ENCODE measurements at places on chromosomes 7 and 10.

DNA sequence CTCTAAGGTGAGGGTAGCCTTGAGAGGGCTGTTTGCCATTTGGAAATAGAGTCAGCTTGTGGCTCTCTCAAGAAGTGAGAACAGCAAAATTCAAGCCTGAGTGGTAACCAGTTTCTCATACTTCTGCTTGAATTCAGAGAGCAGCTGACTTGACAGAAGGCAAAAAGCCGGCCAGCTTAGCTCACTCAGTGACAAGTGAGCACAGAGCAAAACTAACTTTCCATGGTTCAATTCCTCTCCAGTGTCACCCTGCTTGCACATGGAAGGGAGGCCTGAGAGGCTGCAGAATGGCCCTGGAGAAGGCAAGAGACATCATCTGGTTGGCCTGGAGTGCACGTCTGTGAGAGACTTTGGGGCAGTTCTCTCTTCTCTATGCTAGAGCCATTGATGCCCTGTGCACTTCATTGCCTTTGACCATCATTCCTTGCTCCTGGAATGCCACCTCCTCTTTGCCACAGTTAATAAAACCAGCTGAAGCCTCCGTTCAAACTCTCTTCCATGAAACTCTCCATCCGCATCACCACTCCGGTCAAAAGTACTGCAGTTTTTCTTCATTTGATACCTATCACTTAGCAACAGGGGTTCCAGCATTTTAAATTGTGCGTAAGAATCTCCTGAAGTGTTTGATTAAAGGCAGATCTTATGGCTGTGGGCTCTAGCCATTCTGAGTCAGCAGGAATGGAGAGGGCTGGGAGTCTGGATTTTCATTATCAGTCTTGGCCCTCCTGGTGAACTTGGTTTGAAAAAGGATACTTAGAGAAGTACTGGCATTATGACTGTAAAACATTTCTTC lies 69.8 kb upstream of the PIK3CG start:
- DNase-seq = no peak

- DNase-seq = no peak
Measured at GRCh38 chr10:44956717-44957706, 2.6 kb upstream of the RASSF4 start.

DNA sequence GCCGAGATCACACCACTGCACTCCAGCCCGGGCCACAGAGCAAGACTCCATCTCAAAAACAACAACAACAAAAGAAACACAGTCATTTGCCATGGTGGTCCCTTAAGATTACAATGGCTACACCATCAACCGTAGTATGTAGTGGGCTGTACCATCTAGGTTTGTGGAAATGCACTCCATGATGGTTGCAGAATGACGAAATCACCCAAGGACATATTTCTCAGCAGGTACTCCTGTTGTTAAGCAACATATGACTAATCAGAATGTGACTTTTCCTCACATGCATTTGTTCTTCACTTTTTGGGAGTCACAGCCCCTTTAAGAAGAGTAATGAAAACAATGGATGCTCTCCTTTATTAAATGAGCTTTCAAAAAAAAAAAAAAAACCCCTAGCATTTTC lies 11.0 kb downstream of the SVIL start:
- DNase-seq = no peak

DNA sequence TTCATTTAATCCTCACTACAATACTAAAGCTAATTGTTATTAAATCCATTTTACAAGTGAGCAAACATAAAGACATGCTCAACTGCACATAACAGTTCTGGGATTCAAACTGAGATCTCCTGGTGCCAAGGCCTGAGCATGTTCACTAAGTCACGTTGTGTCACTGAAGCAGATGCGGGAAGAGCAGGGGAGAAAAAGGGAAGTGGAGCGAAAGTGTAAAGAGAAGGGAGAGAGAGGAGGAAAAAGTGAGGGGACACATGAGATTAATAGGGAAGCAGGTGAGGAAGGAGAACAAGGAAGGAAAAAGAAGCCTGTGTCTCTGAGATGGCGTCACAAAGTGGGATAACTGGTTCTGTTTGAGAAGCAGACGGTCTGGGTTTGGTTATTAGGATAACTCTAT lies 38.9 kb upstream of the KAT6B start:
- no peak for DNase-seq

DNA sequence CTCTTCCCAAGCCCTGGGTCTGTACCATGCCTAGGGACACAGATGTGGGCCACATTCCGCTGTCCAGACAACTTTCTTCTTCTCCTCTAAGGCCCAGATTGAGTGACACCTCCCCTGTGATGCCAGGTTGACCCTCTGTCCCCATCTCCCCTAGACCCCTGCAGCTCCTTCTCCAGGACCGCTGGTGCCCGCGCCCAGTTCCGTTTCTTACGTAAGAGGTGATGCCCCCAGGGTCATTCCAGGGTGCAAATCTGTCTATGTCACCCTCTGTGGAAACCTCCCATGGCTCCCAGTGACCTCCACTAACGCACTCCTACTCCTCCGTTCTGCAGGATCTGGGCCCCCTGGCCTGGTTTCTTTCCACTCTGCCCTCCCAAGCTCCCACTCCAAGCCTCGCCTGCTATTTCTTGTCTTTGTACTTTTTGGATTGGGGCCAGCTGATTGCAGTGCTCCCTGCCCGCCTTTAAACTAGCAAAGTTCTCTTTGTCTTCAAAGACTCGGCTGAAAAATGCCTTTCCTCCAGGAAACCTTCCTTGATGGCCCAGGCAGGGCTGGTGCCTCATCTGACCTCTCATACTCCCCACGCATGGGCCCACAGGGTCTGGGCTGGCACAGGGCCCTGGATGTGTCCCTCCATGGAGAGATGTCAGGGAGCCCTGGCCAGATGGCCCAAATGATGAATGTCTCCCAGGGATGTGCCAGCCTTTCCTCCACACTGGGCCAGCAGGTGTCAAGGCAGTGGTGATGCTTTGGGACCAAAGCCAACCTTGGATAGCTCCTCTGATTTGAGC lies 21.3 kb upstream of the ELN start:
- DNase-seq = no peak

DNA sequence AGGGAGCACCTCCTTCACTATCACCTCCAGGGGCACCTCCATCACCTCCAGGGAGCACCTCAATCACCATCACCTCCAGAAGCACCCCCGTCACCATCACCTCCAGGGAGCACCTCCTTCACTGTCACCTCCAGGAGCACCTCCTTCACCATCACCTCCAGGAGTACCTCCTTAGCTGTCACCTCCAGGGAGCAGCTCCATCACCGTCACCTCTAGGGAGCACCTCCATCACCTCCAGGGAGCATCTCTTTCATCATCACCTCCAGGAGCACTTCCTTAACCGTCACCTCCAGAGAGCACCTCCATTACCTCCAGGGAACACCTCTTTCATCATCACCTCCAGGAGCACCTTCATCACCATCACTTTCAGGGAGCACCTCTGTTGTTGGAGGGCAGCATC lies 103.0 kb downstream of the DNAJB6 start:
- no peak for DNase-seq

GRCh38 chr10:70753841-70754621 lies 31.1 kb downstream of the TBATA start:
- DNase-seq = no peak

- DNase-seq = peak; percentile 5
Measured at GRCh38 chr7:98038731-98039130, 48.7 kb upstream of the OCM2 start.

GRCh38 chr7:96949766-96950165 lies 55.6 kb upstream of the DLX6 start:
- DNase-seq = no peak

DNA sequence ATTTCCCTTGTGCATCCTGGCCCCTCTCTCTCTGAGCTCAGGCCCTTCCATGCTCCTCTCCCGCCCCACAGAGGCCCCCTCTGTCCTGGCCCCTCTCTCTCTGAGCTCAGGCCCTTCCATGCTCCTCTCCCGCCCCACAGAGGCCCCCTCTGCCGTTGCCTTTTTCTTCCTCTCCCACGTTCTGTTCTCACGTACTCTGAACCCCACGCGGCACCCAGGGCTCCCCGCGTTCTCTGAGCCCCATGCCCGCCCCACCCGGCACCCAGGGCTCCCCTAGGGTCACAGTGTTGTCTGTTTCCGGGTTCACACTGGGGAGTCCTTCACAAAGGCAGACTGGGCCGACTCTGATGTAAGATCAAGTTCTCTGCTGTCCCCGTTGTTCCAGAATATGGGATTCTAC lies 336.8 kb downstream of the DNAJB6 start:
- DNase-seq = no peak

DNA sequence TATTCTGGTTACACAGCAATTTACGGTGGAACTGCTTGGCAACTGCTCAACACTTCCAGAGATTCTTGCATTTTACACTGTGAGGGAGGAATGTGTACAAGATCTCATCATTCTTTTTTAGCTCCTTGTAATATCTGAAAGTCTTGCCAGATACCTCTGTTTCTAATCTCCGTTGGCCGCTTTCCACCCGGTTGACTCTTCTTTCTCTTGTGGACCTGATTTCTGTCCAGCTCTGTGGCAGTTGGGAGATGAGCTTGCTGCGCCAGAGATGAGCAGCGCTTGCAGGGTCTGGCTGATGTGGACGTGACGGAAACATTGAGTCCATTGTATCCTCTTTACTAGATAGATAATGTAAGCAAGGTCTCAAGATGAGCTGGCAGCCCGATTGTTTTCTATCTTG lies 27.6 kb downstream of the SPAG6 start:
- DNase-seq = no peak

- no peak for DNase-seq
Measured at GRCh38 chr10:87816898-87817608, 973 bp downstream of the ATAD1 start.

- DNase-seq = peak; percentile 49
Measured at GRCh38 chr10:124557648-124558338, 96.2 kb downstream of the LHPP start.

GRCh38 chr10:92242380-92242779 lies 48.5 kb downstream of the CPEB3 start:
- DNase-seq = no peak

DNA sequence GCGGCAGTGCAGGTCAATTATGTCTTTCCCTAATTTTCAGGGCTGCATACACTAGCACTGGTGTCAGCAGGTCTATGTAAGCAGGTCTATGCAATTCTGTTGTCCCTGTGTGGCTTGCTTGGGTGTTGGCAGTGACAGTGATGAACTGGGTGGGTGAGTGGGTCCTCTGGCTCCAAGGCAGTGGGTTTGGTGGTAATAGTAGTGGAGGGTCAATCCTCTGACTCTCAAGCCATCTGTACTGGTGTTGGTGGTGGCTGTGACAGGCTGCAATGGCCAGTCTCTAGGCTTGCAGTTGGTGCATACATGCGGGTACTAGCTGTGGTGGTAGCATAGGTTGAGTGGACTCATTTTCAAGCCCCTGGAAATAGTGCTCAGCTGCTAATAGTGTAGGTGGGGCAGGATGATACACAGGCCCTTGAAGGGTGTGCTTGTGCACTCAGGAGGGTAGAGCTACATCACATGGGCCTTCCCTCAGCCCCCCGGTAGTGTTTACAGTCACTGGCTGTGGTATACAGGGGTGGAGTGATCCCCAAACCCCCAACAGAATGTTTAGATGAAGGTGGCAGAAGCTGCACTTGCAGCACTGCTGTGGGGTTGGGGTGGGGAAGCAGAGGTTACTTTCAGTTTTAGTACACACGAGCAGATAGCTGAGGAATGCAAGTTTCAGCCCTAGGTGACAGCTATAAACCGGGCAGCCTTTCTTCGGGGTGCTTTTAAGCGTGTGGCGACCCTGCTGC lies 331.3 kb downstream of the PCDH15 start:
- no peak for DNase-seq

- DNase-seq = no peak
Measured at GRCh38 chr10:36114141-36114540, 472.0 kb upstream of the FZD8 start.

DNA sequence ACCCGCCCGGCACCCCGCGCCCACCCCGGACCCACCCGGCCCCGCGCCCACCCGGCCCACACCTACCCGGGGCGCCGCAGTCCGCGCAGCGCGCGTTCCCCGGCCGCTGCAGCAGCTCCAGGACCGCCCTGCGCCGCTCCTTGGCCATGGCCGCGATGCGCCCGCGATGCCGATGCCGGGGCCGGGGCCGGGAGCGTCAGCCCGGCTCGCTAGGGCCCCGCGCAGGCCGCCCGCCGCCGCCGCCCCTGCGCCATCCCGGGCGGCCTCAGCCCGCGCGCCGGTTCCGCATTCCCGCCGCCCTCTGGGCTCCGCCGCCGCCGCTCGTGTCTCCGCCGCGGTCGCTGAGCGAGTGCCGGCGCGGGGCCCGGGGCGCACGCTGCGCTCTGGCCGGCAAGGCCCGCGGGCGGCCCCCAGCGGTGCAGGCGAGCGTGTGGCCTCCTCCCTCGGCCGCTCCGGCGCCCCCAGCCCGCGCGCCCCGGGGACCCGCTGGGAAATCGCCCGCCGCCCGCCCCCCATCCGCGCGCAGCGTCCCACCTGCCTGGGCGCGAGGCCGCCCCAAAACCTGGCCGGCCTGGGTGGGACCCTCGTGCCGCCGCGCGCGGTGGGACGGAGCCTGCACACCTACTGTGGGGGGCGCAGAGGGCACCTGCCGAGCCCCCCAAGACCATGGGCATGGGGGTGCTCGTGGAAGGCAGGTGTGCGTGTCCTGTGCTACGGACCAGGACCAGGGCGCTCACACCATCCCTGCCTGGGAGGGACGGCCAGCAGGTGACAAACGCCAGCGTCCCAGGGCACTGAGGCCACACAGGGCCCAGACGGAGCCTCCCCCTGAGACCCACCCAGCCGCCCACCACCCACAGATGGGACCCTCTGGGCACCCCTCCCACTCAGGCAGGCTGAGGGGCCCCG lies at the start of gene ADAP1:
Gene ADAP1, minus strand, starts transcription at position 351 of the 909 bp plus-strand sequence. Its CDS starts 203 bp downstream, at position 148.
- peak; percentile 38 for DNase-seq

DNA sequence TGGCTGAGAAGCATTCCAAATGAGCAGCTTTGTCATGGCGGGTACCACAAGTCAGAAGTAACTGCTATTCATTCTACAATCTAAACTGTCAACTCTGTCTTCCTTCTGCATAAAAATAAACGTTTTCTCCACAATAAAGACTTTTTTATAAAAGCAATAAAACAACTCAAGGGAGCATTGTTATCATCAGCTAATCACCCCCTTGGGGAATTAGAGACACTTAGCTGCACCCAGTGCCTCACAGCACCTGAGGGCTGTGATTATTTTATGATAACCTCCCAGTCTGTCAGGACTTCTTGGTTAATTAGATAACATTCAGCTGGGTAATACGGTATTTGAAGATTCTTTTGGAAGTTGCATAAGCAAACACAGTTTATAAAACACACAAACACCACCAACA lies 155.6 kb downstream of the PPP1R3A start:
- no peak for DNase-seq

DNA sequence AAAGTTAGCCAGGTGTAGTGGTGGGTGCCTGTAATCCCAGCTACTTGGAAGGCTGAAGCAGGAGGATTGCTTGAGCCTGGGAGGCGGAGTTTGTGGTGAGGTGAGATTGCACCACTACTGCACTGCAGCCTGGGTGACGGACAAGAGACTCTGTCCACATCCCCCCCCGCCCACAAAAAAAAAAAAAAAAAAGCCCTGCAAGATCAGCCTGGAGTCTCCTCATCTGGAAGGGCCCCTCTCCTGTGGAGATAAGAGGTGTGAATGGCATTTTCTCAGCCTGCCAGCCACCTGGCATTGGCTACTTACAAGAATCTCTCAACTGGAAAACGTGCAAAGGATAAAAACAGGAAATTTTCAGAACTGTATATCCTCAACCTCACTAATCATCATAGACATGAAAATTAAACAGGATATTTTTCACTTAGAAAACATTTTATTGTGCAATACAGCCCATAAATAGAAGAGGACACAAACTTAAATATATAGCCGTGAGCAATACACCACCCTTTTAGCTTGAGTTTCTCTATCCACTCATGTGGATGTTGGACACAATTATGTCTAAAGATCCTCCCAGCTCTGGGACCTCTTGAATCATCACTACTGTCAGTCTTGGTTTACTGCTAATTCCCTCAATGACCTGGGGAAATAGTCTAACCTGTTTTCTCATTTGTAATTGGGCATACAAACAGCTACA lies 11.3 kb upstream of the TSPAN15 start:
- DNase-seq = no peak

All from caudate nucleus (tissue), 63 donors.